AML-193 (cell line): ENCODE measurements at places on chromosomes 7 and 10.

DNA sequence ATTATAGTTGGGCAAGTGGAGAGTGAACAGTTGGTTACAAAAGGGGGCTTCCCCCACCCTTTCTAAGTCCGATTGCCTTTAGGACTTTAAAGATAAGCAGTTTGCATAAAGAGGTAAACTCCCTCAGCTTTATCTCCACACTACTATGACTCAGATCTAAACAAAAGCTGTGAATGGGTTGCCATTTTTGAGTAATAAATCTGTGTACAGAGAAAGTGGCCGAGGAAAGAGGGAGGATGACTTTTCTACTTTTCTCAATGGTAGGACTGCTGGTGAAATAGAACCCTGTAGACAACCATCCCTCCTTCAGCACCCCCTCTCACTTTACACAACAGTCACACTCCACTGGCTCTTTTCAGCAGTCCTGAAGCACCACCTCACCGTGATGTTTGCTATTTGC lies 71.2 kb downstream of the DNMBP start:
- DNase-seq: no peak

DNA sequence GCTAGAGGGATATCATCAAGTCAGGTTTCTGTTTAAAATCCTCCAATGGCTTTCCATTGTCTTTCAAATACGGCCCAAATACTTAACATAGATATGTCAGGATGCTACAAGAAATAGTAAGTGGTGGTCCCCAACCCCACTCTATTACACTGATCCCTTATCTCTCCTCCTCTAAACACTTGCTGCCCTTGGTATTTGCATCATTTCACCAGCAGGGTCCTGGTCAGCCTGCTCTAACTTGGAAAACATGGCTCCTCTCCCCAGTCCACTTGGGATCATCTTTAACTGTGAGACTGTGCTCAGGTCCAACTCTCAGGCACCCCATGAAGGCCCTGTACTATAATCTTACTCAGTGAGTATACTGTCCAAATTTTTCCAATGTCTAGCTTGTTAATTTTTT lies 53.8 kb upstream of the GSAP start:
- no peak for DNase-seq

DNA sequence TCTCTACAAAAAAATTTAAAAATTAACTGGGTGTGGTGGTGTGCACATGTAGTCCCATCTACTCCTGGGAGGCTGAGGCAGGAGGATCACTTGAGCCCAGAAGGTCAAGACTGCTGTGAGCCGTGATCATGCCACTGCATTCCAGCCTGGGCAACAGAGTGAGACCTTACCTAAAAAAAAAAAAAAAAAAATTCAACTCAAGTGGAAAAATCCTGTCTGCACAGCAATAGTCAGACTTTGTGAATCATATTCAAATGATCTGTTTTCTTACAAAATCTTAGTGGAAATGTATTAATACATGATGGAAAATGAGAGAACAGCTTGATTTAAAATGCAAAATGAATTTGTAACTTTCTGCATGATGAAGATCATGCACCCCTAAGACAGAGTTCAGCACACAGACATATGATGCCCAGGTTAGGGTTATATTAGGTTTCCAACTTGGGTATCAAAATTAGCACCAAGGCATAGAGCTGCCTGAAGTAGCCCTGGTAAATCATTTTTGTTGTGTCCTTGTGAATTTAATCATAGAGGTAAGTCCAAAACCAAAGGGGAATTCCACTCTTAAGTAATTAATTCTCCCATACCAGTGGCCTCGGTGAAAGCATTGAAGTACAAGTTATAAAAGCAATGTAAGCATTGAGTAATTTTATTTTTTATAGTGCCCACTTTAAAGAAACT lies 93.8 kb downstream of the ADD3 start:
- DNase-seq: no peak

GRCh38 chr10:10431422-10432066 lies 586.1 kb upstream of the CELF2 start:
- DNase-seq: no peak

- DNase-seq: peak; percentile 11
Measured at GRCh38 chr7:134724606-134725005, 54.8 kb upstream of the CALD1 start.

- peak; percentile 6 for DNase-seq
Measured at GRCh38 chr10:79374312-79375191, 27.3 kb downstream of the PPIF start.

DNA sequence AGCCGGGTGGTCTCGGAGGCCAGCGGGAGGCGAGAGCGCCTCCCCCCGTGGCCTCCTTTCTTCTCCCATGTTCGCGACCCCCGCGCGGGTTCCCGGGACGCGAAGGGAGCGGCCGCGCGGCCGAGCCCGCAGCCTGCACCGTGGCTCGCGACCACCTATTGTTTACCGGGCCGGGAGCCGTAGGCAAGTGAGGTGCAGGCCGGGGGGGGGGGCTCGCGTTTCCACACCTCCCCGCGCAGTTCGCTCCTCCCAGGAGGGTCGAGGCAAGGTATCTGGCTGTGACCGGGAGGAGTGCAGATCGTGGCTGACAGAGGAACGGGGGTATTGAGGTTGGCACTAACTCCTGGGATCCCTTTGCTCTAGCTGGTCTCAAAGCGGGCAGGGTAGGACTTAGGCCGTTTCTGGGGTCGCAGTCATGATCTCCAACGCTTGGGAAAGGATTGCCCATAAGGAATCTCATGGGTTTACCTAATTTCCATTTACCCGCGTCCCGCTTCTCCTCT lies 734 bp downstream of the PTPN12 start:
- no peak for DNase-seq

GRCh38 chr7:72751978-72752377 lies 76.0 kb downstream of the TYW1B start:
- DNase-seq: no peak

- no peak for DNase-seq
Measured at GRCh38 chr7:93014410-93014809, 103.4 kb downstream of the SAMD9 start.

GRCh38 chr7:4725850-4726450 lies 43.9 kb downstream of the FOXK1 start:
- DNase-seq: no peak

GRCh38 chr7:16399916-16400892 lies 21.1 kb downstream of the CRPPA start:
- DNase-seq: no peak

DNA sequence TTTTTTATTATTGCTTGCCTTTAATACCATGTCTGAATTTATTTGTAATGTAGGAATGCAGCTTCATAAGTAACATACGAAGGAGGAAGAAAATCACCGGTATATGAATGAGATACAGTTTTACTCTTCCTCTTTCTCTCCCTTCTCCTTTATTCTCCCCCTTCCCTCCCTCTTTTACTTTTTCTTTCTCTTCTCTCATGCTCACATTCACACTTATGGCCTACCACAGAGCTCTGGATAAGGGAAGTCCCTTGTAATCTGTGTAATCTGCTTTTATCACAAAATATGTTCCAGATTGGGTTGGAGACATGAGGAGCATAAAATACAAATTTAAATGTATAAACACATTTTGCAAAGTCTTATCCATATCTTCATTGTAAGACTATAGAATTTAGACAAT lies 59.4 kb downstream of the MDFIC start:
- DNase-seq: no peak

GRCh38 chr10:113007343-113007771 lies 57.3 kb downstream of the TCF7L2 start:
- DNase-seq: no peak

DNA sequence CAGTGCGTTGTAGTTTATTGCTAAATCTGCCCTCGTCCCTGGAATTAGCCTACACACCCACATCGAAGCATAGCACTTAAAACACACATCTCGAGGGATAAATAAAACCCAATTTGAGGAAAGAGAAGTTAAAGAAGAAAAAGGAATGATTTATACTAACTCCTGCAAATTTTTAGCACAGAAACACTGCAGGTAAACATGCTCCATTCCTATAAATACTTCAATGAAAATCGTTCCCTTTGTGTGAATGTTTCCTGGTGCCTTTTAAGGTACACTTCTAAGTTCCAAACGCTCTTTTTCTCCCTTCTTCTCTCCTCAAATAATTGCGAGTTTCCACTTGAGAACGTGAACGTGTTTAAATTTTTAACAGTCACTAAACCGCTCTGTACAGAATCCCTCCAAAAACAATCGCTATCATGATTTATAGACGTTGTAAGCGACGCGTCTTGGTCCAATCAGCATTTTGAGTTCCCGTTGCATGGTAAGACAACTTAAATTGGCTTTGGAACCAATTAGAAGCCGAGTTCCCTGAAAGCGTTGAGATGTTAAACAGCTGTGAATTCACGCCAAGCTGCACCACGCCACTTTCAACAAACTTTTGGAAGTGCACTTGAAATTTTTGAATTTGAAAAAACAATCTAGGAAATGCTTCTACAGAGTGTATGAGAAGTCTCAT lies 12.5 kb upstream of the EBLN1 start:
- DNase-seq: peak; percentile 39

DNA sequence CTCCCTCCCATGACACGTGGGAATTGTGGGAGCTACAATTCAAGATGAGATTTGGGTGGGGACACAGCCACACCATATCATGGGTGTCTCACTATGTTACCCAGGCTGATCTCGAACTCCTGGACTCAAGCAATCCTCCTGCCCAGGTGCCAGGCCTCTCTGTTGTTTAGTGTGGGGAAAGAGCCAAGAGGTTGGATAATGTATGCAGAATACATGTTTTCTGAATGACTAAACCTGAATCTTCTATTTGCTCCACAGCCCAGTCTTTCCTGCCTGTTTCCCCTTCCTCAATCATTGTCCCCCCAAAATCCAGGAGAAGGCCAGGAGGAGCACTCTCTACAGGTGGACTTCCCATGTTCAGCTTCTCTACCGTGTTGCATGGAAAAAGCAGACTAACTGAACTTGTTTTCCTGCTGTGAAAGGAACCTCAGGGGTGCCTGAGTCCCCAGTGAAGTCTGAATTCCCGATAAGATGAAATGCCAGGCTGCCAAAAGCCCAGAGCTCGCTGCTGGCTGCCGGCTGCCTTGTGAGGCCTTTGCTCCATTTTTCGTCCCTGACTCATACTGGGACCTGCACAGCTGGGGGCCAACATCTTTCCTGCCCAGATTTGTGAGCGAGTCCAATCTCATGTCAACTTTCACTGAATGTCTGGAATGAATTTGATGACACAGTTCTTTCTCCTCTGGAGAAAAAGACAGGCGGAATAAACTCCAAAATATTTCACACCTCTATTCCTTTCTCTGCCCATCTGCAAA lies 588.0 kb downstream of the CALN1 start:
- no peak for DNase-seq
